MV-4-11 (cell line): ENCODE measurements at places on chromosomes 13 and 19.

GRCh38 chr13:44678197-44678596, 102.1 kb upstream of the TSC22D1 start:
- no peak for DNase-seq

GRCh38 chr13:110509971-110510786, 51.3 kb downstream of the RAB20 start:
- DNase-seq: peak; percentile 92

GRCh38 chr13:24328145-24328544, 18.8 kb downstream of the C1QTNF9 start:
- DNase-seq: no peak

GRCh38 chr19:37951816-37952210, 44.8 kb downstream of the SIPA1L3 start:
- DNase-seq: no peak

DNA sequence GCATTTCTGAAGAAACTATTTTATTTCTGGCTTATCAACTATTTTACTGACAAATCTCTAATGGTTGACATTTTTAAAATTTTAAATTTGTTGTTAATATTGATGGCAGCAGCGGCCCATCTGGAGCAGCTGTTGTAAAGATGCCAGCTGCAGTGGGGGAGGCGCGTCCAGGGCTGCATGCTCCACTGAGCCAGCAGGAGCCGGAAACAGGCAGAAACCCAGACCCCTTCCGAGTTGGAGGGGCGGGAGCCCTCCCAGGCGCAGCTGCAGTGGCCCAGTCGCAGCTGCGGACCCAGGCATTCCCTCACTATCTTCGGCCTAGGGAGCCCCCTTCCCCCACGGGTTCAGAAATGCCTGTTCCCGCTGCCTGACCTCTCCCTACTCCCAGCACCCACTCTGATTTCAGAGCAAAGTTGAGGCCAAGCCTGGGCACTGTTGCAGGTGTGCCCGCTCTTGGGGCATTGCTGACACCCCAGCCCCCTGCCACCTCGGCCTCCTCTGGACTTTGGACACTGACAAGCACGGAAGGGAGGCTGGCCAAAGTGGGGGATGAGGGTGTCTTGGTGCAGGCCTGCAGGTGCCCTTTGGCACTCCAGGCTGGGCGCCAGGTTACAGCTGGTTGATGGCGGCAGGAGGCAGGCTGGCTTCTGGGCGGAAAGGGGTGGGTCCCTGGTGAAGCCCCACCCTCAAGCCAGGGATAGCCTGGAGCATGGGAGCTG, 69.2 kb downstream of the PIBF1 start:
- no peak for DNase-seq

DNA sequence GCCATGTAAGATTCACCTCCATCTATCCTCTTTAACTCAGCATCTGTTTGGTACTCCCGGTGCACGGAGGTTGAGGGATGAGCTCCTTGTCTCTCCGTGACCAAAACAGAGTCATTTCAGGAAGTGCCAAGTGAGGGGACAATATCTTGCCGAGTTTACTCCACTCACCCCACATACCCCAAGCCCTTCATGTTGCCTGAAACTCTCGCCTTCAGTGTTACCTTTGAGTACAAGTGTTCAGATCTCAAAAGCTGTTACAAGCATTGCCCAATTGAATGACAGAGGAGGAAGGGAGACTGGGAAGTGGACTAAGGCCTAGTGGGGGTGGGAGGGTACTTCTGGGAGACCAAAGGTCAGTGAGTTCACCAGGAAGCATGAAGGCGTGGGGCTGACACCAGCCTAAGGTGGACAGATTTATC, 6.0 kb upstream of the SIGLEC12 start:
- peak; percentile 82 for DNase-seq

GRCh38 chr13:114339857-114340534, 25.7 kb downstream of the CHAMP1 start:
- DNase-seq: peak; percentile 57

- no peak for DNase-seq
Measured at GRCh38 chr19:4775627-4776152, 15.8 kb upstream of the FEM1A start.

DNA sequence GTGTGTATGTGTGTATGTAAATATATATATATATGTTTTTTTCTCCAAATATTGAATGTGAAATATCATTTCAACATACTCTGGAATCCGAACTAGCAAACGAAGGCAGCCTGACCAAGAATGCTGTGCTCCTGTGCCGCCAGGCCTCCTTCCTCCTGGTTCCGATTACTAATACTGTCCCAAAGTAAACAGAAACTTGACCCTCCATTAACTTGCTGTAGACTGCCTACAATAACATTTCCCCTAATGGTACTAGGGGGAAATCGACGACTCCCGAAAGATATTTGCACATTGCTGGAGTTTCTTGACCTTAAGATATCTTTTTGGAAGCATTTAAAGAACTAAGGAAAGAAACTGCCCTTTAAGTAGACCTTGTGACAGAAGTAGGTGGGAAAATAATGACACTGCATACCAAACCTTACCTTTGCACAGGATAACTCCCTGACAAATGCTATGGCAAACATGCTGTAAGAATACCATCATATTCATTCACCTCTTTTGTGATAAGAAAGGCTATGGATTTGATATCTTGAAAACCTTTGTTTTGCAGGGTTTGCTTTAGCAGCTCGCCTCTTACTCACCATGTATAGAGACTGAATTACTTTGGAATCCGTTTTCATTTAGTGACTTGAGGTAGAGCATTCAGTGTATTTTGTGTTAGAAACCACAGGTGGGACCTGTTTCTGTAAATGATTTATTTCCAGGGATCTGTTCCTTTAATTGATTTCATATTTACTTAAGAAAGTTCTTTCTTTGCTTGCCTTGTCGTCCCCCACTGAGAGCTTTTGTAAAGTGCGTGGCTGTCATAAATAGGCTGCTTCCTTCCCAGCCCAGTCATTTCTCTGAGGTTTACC, 80.1 kb downstream of the KLF5 start:
- DNase-seq: no peak

- peak; percentile 88 for DNase-seq
Measured at GRCh38 chr13:109790942-109791605, 4.7 kb upstream of the IRS2 start.

- no peak for DNase-seq
Measured at GRCh38 chr19:14081797-14082674, 3.5 kb downstream of the C19orf67 start.

GRCh38 chr13:106768991-106769390, 201.1 kb upstream of the ARGLU1 start:
- no peak for DNase-seq

DNA sequence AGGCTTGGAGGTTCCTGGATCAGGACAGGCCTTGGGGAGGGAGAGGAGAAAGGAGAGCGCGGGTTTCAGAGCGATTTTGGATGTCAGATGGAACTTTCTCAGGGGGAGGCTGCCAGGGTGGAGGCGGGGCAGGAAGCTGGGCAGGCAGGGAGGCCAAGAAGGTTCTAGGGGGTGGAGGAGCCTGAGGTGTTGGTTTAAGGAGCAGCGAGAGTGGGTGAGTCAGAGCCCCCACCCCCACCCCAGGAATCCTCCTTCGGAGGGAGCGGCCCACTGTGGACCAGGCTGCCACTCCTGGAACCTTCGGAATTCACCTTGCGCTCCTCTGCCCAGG, 15.9 kb upstream of the NOP53 start:
- DNase-seq: no peak

DNA sequence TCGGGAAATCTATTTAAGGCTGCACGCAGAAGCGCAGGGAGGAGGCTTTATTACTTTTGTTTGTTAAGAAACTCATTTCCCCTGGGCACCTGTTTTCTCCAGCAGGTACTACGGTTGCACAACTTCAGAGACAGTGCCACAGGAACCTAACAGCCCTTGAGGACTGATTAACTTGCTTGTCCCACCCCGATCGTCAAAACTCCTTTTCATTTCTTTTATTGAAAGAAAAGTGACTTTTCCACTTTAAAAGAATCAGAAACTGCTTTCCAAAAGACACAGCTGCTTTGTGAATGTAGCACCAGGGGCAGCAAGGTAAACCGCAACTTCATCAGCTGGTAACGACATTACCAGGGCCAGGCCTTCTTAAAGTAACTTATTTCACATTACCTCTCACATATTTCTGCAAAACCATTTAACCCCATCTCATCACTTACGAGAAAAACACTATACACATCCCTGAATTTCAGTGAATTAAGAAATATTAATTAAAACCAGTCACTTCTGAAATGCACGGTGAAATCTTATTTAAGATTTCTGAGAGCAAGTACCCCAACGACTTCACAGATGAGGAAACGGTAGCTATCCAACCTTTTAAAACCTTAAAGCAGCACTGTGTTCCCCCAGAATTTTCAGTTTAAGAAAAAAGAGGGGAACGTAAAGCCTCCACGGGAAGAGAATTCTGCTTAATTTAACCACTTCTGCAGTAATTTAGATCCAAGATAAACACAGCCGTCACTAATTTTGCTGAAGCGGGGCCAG, 1.4 kb downstream of the ANKRD10 start:
- DNase-seq: peak; percentile 20
